K562 (cell line): ENCODE measurements at places on chromosomes 4 and X.

GRCh38 chr4:29908276-29908675 lies 811.9 kb upstream of the PCDH7 start:
- no peaks in the 10 kb centered on the region for H3K36me3 ChIP-seq
- no peaks in the 10 kb centered on the region for H3K4me1 ChIP-seq
- no peak overlapping the region for H3K27ac ChIP-seq
- H3K27me3 ChIP-seq: no peaks in the 10 kb centered on the region

DNA sequence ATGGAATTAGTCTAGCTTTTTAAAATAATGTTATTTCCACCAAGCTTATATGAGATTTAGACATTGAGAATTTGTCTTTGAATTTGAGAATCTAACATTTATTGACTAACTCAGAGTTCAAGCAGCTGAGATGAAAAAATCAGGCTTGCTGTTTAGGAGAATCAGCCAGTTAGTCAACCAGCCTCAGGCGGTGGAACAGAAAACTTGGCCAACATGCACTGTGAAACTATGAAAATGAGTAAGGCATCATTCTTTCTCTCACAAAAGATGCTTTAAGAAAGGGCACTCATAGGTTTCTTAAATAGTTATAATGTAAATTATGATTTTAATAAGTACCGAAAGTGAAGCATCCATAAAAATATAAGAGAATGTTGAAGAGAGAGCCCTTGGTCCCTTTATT lies 84.2 kb downstream of the NFKB1 start:
- no peak for DNase-seq
- no peaks in the 10 kb centered on the region for H3K27me3 ChIP-seq
- H3K4me3 ChIP-seq: no peak overlapping the region
- H3K4me1 ChIP-seq: no peaks in the 10 kb centered on the region

DNA sequence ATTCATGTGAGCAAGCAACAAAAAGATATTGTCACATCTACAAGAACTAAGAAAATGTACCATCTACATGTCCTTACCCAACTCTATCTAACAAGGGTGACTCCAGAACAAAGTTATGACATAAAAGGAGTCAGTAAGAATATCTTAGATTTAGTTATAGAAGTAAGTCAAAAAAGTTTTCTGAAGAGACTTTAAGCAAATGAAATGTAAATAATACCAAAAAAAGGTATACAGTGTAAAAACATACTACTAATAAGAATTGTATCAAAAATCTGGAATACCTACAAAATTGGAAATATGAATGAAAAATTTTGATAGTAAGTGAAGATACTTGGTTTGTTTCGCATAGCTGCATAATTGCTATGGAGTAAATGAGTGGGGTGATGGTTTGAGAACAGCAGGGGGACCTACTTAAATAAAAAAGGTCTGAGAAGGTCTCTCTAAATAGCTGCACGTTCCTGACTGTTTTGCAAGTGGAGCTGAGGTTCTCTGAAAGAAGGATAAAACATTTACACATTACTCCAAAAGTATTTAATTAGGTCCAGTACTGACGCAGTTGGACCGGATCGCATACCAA lies 51.0 kb upstream of the ENPP6 start:
- H3K27ac ChIP-seq: peak overlapping the region; percentile 91
- H3K36me3 ChIP-seq: no peaks in the 10 kb centered on the region
- no peaks in the 10 kb centered on the region for H3K27me3 ChIP-seq

- no peak for DNase-seq
- no peaks in the 10 kb centered on the region for H3K4me1 ChIP-seq
- no peak overlapping the region for H3K4me3 ChIP-seq
Observed at GRCh38 chrX:43589735-43590134, 66.4 kb upstream of the MAOA start.

GRCh38 chrX:129961180-129962083 lies 21.0 kb upstream of the BCORL1 start:
- peaks cover 37% of the 10 kb centered on the region for H3K4me1 ChIP-seq
- H3K27ac ChIP-seq: peak overlapping the region; percentile 93
- peak; percentile 91 for DNase-seq

DNA sequence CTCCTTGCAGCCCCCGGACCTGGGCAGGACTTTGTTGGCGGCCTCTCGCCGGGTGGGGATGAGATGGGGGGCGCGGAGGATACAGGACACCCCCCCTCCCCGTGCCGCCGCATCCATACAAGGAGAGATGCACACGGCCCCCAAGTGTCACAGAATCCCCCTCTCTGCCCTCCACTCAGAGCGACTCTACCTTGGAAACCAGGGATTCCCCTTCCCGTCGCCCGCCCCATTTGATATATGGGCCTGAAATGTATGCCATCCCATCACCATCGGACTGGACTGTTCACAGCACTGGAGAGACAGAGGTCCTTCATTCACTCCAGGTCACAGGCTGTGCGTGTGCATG lies 426 bp downstream of the PORCN start:
- H3K36me3 ChIP-seq: no peaks in the 10 kb centered on the region
- H3K4me1 ChIP-seq: peaks cover 37% of the 10 kb centered on the region
- H3K27ac ChIP-seq: no peak overlapping the region
- H3K4me3 ChIP-seq: peak overlapping the region; percentile 54

- H3K4me3 ChIP-seq: no peak overlapping the region
- no peaks in the 10 kb centered on the region for H3K27me3 ChIP-seq
- H3K27ac ChIP-seq: no peak overlapping the region
- no peaks in the 10 kb centered on the region for H3K4me1 ChIP-seq
- no peak for DNase-seq
Observed at GRCh38 chrX:16754019-16754418, 32.2 kb upstream of the TXLNG start.

- H3K4me3 ChIP-seq: no peak overlapping the region
- no peaks in the 10 kb centered on the region for H3K4me1 ChIP-seq
Observed at GRCh38 chr4:14568351-14568750, 433.9 kb upstream of the CPEB2 start.

DNA sequence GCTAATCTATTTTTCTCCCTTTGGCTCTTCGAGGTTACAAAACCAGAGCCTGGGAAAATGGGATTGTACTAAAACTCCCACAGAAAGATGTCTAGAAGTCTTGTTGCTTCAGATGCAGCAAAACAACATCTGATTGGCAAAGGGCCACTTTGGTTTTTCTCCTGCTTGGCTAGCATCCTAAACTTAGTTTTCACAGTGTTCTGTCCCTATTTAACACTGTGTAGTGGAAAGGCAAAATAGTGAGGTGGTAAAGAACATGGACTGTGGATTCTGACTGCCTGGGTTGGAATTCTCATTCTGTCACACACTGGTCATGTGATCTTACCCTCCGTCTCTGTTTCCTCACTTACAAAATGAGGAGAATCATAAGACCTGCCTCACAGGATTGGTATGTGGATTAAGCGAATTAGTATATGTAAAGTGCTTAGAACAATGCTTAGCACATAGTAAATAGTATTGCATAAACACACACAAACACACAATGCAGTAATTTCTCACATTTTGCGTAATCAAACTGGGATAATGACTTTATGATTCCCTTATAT lies 23.5 kb downstream of the TIGD2 start:
- no peak for DNase-seq
- H3K27ac ChIP-seq: no peak overlapping the region
- H3K4me1 ChIP-seq: no peaks in the 10 kb centered on the region
- H3K4me3 ChIP-seq: no peak overlapping the region

DNA sequence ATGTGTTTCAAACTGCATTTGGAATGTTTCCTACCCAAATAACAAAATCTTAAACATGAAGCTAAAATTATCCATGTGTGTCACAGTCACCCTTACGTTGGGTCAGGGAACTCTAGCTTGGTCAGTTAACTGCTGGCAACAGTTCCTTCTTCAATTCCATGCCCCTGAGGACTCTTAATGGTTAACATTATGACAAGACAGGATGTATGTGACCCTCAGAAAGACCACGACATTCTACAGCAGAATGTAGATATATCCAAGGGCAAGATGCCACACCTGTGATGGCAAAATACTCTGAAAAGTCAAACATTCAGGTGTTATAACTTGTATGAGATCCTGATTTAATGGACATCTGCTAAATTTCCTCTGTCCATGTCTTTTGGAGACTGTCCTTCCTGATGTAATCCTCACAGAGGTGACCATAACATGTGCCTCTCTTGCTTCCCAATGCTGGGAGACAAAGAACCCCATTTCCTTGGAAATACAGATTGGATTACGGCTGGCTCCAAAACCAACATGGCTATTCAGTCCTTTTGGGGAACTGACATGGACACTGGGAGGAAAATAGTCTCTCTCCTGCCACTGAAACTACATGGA lies 39.1 kb downstream of the YTHDC1 start:
- no peaks in the 10 kb centered on the region for H3K27me3 ChIP-seq
- H3K27ac ChIP-seq: no peak overlapping the region
- no peaks in the 10 kb centered on the region for H3K4me1 ChIP-seq

DNA sequence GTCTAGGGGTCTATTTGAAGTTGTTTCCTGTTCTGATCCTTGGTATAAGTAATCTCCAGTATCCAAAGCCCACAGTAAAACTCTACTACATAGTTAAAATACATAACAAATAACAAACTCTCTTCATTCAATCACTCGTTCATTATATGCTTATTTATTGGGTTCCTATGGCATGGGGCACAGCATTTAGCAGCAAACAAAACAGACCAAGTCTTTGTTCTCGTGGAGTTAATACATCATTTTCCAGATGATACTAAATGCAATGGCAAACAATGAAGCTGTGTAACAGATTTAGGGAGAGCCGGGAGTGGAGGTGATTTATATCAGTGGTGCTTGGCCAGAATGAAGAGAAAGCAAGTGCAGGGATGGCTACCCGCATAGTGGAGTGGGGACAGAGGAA lies 36.6 kb upstream of the SPARCL1 start:
- DNase-seq: no peak
- no peaks in the 10 kb centered on the region; the same call in 2 of the 3 replicates for H3K4me1 ChIP-seq
- H3K27me3 ChIP-seq: no peaks in the 10 kb centered on the region; the same call in 1 of the 2 replicates
- no peak overlapping the region for H3K27ac ChIP-seq
- H3K4me3 ChIP-seq: no peak overlapping the region
- no peaks in the 10 kb centered on the region for H3K36me3 ChIP-seq

DNA sequence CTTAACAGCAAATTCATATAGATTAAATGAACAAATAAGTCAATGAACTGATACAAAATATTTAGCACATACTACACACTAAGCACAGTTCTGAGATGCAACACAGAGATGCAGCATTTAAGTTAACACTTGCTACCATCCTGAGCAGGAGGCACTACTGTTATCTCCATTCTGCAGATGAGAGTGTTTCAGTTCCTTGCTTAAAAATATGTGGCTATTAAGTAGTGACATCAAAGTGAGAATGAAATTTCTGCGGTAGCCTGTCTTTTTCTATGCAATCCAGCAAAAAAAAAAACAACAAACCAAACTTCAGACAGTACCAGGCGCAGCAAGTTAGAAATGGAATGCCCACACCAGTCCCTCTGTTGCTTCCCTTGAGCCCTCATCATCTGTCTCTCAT lies 90.8 kb downstream of the SHISA3 start:
- H3K36me3 ChIP-seq: no peaks in the 10 kb centered on the region
- no peak overlapping the region for H3K4me3 ChIP-seq

DNA sequence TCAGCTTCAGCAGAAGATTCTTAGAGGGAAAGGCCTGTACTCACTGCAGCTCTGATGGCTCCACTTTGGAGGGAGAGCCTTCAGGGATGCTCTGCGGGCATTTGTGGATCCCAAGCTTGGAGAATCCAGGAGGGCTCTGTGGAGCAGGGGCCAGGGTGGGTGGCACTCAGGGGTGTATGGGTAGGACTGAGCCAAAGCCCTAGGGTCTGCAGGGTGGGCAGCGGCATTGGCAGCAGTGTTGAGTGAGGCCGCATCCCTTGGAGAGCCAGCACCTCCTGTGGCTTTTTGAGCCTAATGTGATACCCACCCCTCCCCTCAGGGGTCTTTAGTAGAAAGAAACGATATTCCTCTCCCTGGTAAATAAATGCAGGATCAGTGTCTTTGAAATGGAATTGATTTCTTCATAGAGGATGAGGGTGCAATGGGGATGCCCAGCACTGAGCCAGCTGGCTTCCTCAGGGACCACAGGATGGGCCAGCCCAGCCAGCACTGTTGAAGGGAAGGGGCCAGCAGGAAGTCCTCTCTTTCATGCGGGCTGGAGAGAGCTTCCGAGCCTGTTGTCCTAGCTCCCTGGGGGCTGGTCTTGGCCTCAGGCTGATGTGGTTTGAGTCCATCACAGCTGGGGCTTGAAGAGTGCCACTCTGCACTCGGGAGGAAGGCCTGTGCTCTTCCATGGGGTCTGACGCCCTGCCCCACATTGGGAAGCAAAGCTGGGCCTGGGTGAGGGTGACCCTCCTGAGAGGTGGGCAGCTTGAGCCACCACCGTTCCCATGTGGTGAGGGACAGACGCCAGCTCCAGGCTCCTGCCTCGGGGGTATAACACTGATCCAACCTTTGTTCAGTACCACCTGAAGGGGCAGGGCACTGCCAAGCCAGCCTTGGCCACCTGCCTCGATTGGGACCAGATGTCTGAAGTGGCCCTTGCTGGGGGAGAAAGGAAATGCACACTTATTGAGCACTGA lies 49.5 kb downstream of the PSAPL1 start:
- H3K36me3 ChIP-seq: no peaks in the 10 kb centered on the region
- no peaks in the 10 kb centered on the region for H3K27me3 ChIP-seq
- no peak overlapping the region for H3K4me3 ChIP-seq
- DNase-seq: no peak
- no peaks in the 10 kb centered on the region for H3K4me1 ChIP-seq

DNA sequence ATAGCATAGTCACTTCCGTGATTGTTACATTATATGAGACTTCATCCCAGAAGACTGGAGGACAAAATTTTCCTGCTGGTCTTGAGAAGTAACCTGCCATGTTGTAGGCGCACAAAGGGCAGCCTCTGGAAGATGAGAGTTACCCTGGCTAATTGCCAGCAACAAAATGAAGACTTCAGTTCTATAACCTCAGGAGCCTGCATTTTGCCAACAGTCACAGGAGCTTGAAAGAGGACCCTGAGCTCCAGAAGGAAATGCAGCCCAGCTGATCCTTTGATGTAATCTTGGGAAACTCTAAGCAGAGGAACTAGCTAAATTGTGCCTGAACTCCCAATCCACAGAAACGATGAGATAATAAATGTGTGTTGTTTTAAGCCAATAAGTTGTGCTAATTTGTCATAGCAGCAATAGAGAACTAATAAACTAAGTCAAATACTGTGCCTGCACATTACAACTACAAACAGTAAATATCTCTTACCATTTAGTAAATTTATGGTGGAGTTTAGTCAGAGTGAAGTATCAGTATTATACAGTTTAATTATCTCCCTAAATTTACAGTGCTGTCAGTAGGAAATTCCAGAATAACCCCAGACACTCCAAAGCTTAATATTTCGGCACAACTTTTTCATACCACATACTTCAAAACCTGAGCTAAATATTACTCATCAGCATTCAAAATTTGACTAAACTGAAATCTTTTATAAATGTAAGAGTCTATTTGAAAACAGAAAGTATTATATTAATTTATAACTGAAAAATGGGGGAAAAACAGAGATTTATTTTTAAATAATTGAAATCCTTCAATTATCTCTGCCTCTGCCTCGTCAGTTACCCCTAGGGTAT lies 90.1 kb upstream of the MAPK10 start:
- no peaks in the 10 kb centered on the region for H3K36me3 ChIP-seq
- no peaks in the 10 kb centered on the region for H3K4me1 ChIP-seq
- H3K4me3 ChIP-seq: no peak overlapping the region
- no peak for DNase-seq
